ENCODE measurements at places on chromosomes 5 and 9.

DNA sequence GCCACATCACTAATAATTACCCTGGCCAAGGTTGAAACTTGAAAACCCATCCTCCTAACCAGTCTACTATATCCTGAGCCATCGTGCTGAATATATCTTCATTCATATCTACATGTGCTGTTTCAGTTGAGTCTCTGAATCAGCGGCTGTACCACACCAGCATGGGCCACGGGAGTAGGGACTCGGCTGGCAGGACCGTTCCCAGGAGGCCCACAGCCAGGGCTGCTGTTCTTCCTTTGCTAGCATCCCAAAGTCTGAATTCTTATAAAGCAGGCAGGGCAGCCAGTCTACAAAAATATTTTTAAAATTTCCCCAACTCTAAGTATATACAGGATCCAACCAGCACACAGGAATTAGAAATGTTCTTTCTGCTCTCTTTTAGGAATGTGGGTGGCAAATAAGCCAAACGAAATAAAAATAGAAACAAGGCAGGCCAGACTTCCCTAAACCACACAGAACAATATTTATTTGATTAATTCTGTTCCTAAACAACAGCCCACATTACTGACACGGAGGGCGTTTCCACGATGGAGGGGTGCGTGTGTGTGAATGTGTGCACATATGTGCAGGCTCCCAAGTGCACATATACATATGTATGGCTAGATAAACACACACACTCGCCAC is 42.8 kb upstream of the EQTN start:
- DNase-seq = no peak

DNA sequence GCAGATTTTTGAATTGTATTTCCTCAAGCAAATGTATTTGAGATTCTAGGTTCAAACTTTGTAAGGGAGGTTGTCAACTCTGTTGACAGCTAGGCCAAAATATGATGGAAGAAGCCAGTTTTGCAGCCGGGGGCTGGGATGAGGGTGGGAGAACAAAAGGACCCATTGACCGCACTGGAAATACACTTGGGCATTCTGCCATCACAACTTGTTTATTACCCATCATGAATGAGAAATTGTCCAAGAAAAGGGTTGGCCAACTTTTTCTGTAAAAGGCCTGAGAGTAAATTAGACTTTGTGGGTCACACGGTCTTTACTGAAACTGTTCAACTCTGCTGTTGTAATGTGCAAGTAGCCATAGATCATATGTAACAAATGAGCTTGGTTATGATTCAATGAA is 221.3 kb upstream of the KLF9 start:
- DNase-seq = no peak

DNA sequence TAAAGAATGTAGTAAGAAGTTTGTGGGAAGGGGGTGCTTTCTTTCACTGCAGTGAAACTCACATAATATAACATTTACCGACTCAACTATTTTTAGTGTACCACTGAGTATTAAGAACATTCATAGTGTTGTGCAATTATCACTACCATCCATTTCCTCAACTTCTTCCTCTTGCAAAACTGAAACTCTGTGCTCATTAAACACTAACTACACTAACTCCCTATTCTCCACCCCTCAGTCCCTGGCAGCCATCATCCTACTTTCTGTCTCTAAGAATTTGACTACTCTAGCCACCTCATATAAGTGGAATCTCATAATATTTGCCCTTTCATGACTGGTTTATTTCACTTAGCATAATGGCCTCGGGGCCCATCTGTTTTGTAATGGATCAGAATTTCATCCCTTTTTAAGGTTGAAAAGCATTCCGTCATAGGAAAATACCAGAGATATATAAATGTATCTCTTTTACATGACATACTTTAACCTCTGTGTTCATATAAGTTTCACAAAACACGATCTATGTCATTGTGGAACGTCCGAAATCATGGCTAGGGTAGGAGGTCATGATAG is 56.3 kb upstream of the DIRAS2 start:
- DNase-seq = no peak

GRCh38 chr5:13566871-13567339 is 377.6 kb downstream of the DNAH5 start:
- no peak for DNase-seq

- DNase-seq = no peak
Measured at GRCh38 chr9:80061940-80062339, 490.2 kb downstream of the TLE4 start.

GRCh38 chr5:157576678-157577077 is 1.1 kb upstream of the ADAM19 start:
- no peak for DNase-seq

DNA sequence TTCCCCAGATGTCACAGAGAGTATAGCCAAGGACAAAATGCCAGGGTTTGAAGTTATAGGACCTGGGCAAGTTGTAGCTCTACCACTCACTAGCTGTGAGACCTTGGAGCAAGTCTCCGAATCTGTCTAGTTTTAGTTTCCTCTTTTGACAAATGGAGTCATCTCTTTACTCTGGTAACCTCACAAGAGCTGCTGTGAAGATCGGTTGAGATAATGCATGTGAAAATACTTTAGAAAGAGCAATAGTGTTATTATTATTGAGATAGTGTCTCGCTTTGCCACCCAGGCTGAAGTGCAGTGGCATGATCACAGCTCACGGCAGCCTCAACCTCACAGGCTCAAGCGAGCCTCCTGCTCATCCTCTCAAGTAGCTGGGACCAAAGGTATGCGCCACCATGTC is 117.9 kb upstream of the NR5A1 start:
- DNase-seq = no peak

- no peak for DNase-seq
Measured at GRCh38 chr5:74641735-74642542, 1.4 kb upstream of the ENC1 start.

DNA sequence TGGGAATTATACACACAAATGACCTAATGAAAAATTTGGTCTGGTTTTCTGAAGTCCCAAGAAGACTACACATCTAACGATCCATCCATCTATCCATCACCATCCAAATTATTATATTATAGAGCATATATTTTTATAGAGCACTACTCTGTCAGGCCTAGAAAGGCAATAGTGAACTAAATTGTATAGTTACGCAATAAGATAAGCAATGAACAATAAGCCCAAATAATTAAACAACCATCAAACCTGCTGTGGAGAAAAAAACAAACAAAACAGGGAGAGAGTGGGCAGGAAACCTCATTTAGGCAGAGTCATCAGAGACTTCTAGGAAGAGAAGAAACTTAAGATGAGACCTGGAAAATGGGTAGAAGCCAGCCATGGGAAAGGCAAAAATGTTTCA is 59.7 kb downstream of the MTX3 start:
- DNase-seq = no peak

- DNase-seq = no peak
Measured at GRCh38 chr5:172664018-172664417, 23.0 kb downstream of the NEURL1B start.

GRCh38 chr9:79196606-79197005 is 375.2 kb upstream of the TLE4 start:
- DNase-seq = no peak

GRCh38 chr9:128568470-128569078 is 16.2 kb downstream of the SPTAN1 start:
- DNase-seq = no peak

DNA sequence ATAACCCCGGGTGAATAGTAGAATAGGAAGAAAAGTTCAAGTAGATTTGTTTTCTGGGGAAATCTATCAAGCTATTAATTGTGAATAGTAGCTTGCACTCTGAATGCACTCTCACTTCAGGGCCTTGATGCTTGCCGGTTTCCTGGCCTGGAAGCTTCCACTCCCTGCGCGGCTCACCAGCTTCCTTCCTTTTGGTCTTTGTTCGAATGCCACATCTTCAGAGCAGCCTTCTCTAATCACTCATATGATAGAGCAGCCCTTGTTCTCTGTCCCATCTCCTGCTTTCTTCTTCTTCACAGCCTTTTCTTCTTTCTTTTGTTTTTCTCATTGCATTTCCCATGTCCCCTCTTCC is 146.7 kb downstream of the MAST4 start:
- DNase-seq = no peak

- DNase-seq = no peak
Measured at GRCh38 chr5:91521334-91521733, 138.2 kb upstream of the ARRDC3 start.

GRCh38 chr9:135530146-135530545 is 8.9 kb downstream of the LCN1 start:
- DNase-seq = no peak

DNA sequence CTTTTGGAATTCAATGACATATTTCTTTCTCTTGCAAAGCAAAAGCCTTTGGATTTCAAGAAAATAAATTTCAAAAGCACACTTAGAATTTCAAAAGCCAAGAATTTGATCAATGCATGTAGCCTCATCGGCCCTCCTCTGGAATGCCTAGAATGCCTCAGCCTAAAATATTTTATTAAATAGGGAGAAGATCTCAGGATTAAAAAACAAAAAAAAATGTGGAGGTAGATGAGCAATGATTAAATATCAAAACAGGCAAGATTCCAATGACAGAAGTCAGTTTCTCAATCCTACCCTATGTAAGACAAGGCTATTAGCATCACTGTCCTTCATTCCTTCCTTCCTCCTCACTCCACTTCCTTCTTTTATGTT is 169.0 kb downstream of the CDH6 start:
- no peak for DNase-seq

GRCh38 chr5:108472237-108472636 is 90.3 kb upstream of the FBXL17 start:
- DNase-seq = no peak

- DNase-seq = no peak
Measured at GRCh38 chr5:113524927-113525326, 11.4 kb downstream of the YTHDC2 start.

- DNase-seq = no peak
Measured at GRCh38 chr5:14447958-14448911, 133.4 kb upstream of the OTULINL start.

DNA sequence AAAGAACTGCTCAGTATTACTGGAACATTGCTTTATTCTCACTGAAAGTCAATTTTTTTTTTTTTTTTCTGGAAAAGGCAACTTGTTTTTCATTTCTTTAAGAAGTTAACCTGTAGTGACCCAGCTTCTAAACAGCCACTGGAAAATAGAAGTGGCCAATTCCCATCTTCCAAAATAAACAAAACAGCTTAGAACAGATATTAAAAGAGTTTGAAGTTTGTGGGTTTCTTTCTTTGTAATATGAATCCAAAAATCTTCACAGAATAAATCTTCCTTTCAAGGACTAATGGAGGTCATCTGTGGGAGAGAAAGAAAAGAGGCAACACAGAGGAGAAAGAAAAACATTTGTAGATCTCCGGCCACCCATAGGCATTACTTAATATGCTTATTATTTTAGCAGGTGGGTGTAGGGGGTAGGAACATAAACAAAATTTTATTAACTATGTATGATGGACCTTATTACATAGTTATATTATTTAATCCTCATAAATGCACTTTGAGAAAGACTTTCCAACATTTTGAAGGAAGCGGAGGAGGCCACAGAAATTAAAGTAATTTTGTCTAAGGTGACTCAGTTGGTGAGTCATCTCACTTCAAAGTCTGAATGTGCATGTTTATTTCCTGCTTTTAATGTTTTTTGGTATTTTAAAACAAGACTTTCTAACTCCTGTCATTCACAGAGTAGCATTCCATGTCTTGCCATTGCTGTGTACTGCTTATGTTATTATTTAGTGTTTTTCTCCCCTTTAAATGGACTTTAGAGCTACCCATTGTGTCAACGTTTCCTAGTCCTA is 1791.8 kb upstream of the WWC1 start:
- DNase-seq = no peak

- DNase-seq = no peak
Measured at GRCh38 chr5:55039843-55040242, 15.8 kb downstream of the GZMK start.

DNA sequence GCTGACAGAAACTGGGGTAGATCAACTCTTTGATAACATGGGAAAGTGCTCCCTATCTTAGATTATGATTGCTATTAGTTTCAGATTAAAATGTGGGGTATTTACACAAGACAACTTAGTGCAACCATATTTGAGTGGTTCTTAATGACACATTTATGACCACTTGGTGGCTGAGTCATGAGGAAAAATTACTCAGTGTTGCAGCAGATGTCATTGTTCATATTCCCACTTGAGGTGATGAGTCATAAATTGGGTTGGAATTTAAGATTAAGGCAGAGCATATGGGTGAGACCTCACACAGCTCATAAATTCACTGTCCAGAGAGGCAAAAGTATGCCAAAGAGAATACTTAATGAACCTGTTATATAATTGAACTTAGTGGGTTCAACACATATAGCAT is 408.3 kb downstream of the DMRT2 start:
- DNase-seq = no peak

DNA sequence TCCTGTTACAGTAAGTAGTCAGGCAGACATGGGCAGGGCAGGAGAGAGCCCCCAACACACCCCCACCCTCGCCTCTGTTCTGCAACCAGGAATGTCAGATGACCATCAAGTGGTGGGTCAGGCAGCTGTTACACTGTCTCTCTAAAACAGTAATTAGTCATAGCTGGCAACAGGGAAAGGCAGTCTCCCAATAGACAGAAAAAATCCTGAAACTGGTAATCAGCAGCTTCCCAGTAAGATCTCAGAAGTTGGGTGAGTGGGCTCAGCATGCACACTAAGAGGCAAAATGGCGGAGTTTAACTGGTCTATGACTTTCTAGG is 90.2 kb downstream of the C5orf15 start:
- DNase-seq = no peak

DNA sequence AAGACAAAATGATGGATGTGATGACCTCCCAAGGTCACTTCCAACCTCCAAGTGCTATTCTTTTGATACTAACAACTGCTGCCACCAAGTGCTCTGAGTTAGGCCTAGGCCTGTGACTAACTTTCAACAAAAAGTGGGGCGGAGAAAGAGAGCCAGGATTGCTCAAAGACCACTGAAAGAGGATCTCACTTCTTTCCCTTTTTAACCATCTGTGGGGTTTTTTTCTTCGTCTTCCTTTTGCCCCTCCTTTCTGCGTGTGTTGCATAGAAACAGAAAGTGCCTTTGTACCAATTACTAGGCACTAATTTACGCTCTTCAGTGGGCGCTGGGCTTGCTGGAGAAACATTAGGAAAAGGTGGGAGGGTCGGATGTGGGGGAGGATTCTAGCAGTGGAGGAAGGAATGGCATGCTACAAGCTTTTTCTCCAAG is 8.0 kb downstream of the KLF9 start:
- DNase-seq = no peak

DNA sequence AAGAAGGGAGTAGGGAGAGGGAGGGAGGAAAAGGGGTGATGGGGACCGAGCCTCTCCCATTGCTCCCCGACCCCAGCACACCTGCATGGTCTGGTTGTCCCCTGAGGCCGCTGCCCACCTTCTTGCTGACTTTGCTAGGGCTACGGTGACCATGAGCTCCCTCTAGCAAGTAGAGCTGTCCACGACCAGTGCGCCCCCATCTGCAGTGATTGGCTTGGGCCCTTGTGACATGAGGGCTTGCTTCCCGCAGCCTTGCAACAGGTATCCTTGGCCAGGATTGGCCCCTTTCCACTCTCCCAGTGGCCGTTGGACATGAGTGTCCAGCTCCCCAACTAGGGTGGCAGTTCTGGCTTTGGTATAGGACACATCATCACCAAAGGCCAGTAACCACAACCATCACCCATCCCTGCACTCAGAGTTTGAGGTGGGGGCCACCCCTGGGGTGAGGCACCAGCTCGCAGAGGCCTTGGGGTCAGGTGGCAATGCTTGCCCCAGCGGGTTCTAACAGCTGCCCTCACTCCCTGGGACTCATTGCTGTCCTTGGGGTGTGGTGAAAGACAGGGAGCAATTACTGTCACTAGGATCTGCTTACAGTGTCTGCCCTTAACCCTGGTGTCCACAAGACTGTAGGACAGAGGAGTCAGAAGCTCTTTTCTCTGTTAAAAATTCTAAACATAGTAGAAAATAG is 17.2 kb upstream of the NINJ1 start:
- no peak for DNase-seq

- DNase-seq = no peak
Measured at GRCh38 chr5:167708449-167708848, 583.0 kb upstream of the WWC1 start.

- no peak for DNase-seq
Measured at GRCh38 chr9:117035546-117035945, 348.4 kb downstream of the TRIM32 start.

All from osteocyte (in vitro differentiated cells).